ENCODE measurements at places on chromosomes 7 and 10.

- no peak for DNase-seq
Measured at GRCh38 chr7:116150588-116150987, 59.8 kb upstream of the TES start.

DNA sequence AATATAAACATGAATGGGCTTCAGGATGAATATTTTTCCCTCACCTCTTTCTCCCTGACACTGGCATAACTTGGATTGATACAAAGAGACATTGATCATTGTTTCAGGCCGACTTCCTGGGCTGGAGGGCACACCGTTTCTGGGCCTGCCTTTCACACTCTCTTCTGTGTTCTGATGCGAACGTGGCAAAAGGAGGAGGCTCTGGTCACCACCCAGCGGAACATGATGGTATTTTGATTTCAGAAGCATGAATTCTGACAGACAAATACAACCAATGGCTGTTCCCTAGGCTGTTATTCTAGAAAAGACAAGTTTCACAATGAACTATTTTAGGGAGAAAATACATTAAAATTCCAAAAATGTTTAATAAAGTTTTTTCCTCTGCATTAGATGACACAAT lies 534.5 kb upstream of the MKI67 start:
- no peak for DNase-seq

DNA sequence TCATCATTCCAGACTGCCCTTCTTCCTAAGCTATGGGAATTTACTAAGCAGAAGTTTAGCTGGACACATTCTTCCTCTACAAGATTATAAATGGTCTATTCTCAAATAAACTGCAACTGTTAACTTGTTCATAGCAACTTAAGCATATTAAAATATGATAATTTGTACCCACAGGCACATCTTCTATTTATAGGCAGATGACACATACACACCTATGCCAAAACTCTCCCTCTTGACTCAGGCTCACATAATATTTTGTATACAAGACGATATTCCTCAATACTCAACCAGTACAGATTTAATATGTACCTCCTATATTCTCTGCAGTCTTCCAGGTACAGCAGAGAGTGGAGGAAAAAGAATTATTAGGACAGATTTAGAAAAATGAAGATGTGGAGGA lies 232.7 kb upstream of the KIAA1217 start:
- no peak for DNase-seq

DNA sequence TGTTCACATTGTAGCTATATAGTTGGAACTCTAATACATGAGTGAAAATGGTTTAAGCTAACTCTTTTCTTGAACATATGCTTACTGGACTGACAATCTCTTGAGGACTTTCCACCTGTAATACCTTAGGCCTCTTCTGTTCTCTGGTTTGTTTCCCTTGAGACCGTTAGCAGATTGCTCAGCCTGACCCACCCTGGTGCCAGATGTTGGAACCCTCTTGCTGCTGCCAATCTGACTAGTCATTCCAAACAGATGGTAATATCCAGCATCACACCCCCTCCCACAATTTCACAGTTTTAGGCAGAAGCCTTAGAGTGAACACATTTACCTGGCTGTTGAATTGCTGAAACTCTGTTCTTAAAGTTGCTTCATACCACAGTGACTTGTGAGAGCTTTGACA lies 18.7 kb downstream of the CALD1 start:
- no peak for DNase-seq

DNA sequence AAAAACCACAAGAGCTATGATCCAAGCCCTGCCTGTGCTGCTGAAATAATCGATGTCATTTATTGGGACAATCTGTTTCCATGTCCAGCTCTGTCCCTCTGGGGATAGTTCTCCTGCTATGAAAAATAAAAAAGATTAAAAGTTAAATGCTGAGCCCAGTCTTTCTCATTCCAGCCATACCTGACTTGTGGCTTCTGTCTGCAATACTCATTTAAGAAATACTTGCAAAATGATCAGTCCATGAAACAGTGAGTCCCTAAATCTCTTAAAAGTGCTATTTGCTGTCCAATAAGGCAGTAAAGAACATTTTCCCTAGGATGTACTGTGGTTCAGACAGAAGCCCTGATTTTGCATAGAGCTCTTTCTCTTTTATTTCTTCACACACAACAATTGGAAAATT lies 91.7 kb downstream of the SLC16A9 start:
- no peak for DNase-seq

DNA sequence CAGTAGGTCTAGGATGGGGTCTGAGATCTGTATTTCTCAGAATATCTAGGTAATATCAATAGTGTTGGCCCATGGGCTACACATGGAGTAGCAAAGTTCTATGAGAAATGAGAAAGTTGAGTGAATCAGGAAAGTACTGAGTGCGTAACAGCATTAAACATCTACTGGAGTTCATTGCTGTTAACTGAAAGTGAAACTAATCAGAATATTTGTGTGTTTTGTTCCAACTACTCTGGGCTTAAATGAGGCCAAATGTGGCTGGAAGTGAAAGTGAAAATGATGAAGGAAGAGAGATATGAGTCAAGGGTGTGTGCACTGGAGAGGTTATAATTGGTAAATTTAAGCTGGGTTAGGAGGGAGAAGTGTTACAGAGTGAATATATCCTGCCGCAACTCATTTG lies 46.5 kb downstream of the TMEM106B start:
- no peak for DNase-seq

GRCh38 chr10:74925291-74925690 lies 98.9 kb downstream of the KAT6B start:
- no peak for DNase-seq

GRCh38 chr7:100190048-100190711 lies 12.5 kb downstream of the STAG3 start:
- DNase-seq = no peak

DNA sequence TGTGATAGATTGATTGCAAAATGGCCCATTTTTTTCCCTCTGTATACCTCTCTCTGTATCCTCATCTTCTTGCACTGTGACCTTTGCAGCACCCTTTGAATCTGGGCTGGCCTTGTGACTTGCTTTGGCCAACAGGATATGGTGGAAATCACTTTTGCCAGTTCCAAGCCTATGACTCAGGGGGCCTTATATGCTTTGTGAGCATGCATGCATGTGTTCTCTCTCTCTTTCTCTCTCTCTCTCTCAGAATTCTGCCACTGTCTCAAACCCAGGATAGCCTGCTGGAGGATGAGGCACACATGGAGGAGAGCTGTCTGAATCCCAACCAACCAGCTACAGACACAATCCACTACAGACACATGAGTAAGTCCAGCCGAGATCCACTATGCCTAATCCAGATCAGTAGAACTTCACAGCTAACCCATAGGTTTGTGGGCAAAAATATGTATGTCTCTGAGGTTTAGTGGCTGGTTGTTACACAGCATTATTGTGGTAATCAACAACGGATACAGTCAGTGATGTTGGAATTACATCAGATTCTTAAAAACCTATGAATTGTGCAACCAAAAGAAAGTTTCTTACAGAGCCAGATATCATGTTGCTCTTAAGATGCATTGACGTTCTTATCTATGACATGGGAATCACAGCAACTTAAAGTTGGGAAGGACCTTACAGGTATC lies 41.8 kb upstream of the ABCB4 start:
- DNase-seq = no peak
